ENCODE measurements at places on chromosomes 16 and 17.

DNA sequence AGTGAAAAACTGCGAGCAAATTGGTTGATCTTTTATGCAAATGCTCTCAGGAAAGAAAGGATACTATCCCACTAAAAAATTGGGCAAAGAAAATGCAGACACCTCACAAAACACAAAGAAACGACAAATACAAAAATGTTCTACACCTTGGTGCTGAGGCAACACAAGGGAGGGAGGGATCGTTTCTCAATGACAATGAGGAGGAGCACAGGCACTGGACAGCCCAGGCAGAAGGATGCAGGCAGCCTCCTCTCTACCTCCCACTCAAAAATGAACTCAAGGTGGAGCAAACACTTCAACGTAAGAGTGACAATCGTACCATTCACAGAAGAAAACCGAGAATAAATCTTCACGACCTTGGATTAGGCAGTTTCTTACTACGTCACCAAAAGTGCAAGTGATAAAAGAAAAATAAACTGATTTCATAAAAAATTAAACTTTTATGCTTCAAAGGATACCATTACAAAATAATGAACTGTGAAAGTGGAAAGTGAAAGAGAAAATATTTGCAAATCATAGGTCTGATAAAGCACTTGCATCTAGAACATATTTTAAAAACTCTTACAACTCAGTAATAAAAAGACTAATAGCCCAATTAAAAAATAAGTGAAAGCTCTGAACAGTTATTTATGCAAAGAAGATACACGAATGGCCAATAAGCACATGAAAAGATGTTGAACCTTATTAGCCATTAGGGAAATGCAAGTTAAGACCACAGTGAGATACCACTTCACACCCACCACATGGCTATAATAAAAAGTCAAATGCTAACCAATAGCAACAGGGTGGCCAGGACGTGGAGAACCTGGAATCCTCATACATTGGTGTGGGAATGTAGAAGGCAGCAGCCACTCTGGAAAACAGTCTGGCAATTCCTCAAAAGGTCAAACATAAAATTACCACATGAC, 80.8 kb upstream of the TRAP1 start:
- no peak for DNase-seq

- DNase-seq: no peak
Measured at GRCh38 chr16:2028620-2029220, 2.0 kb downstream of the NHERF2 start.

GRCh38 chr17:60493847-60494321, 32.2 kb downstream of the APPBP2 start:
- DNase-seq: no peak

DNA sequence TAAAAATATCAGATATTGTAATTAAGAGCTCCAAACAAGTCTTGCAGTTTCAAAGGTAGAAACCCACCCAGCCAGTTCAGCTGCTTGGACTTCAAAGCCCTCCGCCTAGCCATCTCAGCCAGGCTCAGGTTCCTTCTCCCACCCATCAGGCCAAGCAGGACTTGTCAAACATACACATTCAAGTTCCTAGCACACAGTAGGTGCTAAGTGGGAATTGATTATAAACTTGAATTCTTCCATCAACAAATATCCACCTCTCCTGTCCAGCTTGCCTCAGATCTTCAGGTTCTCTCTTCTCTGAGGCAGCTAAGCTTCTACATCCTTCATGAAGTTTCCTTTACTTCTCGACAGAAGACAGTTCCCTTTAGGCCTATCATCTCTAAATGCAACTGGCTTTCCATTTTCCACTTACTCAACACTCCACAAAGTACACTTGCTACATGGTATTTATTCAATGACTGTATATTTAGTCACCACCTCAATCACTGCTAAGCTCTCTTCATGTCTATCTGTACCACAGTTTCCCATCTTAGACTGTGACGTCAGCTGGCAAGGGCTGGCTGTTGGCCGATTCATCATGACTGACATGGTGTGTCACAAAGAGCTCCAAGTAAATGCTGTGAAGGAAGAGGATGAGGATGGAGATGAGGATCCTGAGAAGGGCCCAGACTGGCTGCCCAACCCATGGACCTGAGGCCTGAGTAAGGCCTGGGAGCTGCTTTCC, 13.3 kb upstream of the COG7 start:
- no peak for DNase-seq

GRCh38 chr16:77579351-77579891, 142.9 kb upstream of the NUDT7 start:
- no peak for DNase-seq

DNA sequence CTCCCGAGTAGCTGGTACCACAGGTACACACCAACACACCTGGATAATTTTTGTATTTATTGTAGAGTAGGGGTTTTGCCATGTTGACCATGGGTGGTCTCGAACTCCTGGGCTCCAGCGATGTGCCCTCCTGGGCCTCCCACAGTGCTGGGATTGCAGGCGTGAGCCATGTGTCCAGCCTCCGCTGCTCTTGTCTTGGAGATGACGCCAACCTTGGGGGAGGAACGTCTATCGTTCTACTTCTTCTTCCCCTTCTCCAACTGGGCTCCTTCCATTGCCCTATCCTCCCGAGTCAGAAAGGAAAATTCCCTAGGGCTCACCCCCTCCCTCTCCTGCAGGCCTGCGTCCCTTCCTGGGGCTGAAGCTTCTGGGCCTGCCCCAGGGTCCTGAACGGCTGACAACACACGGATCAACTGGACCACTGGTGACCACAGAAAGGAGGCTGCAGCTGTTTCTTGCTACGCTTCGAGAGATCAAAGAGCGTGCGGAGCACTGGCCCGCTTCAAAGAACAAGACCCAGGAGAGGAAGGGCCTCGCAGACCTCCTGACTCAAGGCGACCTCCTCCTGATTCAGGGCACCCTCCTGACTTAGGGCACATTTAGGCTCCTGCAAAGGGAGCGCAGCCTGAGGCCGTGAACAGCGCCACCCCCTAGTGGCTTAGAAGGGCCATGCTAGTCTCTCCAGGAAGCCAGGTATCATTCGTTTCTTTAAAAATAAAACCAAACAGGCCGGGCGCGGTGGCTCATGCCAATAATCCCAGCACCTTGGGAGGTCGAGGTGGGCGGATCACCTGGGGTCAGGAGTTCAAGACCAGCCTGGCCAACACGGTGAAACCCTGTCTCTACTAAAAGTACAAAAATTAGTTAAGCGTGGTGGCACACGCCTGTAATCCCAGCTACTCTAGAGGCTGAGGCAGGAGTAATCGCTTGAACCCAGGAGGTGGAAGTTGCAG, 48.5 kb upstream of the HELZ start:
- DNase-seq: peak; percentile 67

- no peak for DNase-seq
Measured at GRCh38 chr17:15351925-15352324, 10.5 kb upstream of the TEKT3 start.

DNA sequence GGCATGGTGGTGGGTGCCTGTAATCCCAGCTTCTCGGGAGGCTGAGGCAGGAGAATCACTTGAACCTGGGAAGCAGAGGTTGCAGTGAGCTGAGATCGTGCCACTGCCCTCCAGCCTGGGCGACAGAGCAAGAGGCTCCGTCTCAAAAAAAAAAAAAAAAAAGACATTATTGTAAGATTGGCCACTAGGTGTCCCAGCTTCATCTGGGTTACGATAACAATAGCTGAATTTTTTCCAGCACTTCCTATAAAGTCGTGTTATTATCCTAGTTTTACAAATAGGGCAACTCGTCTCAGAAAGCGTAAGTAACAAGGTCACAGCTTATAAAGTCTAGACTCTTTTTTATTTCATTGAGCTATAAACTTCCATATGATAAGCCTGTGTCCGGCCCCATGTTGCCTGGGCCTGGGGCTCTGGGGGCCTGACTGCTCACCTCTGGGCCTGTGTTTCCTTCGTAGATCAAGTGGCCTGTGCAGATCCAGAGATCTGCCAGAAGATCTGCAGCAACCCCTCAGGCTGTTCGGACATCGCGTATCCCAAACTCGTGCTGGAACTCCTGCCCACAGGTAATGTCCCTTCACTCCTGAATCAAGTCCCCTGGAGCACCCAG, 60.5 kb downstream of the SLC5A11 start:
- DNase-seq: no peak

- DNase-seq: no peak
Measured at GRCh38 chr17:72715906-72716572, 376.4 kb downstream of the SLC39A11 start.

DNA sequence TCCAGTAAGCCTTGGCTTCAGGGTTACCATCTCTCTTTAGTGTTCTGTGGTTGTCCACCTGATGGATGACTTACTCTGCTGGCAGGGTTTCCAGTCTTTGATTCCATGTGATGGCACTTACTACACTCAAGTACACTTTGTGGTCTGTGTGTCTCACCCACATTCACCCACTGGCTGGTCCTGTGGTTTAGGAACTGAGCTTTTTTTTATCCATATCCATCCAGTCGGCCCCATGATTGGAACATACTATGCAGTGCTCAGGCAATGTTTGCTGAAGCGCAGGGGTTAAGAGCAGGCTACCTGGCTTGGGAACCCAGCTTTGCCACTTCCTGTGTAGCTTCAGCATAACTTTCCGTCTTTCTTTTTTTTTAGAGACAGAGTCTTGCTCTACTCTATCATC, 2.8 kb upstream of the FUS start:
- peak; percentile 23 for DNase-seq

- no peak for DNase-seq
Measured at GRCh38 chr16:23252310-23252709, 49.8 kb upstream of the SCNN1B start.

GRCh38 chr16:68299571-68300453, 10.9 kb downstream of the SLC7A6OS start:
- no peak for DNase-seq

- no peak for DNase-seq
Measured at GRCh38 chr16:9102379-9102778, 10.9 kb downstream of the HAPSTR1 start.

All from CD4-positive, alpha-beta T cell treated with Interleukin-15 for 1 hour (primary cell).